Stimulated activated CD4-positive, alpha-beta T cell treated with anti-CD3 and anti-CD28 coated beads, TNF-alpha, amount 100 ng/mL, for 48 hours (primary cell): ENCODE measurements at places on chromosomes 7 and 10.

- no peak for DNase-seq
Observed at GRCh38 chr7:157825325-157825724, 488.5 kb downstream of the DNAJB6 start.

DNA sequence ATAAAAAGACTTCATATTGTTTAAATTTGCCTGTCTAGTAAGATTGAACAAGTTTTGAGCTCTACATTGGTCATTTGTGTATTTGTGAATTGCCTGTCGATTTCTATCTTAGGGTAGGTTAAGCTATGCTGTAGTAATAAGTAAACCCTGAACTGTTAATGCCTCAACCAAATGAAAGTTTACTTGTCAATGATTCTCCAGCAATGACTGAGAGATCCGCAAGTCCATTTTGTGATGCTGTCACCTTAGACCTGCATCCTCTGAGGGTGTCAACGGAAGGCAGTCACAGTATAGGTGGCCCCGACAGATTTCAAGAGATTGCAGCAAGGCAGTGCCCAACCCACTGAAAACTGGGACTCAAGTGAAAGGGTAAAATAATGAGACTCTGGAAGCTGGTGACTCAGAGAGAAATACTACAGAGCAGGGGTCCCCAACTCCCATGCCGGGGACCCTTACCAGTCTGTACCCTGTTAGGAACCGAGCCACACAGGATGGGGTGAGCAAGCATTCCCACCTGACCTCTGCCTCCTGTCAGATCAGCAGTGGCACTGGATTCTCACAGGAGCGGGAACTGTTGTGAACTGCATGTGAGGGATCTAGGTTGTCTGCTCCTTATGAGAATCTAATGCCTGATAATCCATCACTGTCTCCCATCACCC, 10.8 kb upstream of the PHYH start:
- no peak for DNase-seq

GRCh38 chr7:84294847-84295455, 100.4 kb upstream of the SEMA3A start:
- DNase-seq, result no peak

DNA sequence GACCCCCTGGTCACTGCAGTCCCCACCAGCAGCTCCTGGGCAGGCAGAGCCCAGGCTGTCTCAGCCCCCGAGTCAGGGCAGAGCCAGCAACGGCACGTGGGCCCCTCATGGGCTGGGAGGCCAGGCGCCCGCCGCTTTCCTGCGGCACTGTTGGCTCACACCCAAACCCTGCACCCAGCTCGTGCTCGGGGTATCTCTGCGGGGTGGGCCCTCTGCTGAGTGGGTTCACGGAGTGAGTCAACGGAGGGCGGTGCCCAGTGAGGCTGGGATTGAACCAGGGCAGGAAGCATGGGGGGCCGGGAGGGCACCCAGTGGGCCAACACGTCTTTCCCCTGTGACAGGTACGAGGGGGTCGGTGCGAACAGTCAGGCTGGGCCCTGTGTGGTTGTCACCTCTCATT, 28.9 kb downstream of the ADAP1 start:
- DNase-seq, result no peak

DNA sequence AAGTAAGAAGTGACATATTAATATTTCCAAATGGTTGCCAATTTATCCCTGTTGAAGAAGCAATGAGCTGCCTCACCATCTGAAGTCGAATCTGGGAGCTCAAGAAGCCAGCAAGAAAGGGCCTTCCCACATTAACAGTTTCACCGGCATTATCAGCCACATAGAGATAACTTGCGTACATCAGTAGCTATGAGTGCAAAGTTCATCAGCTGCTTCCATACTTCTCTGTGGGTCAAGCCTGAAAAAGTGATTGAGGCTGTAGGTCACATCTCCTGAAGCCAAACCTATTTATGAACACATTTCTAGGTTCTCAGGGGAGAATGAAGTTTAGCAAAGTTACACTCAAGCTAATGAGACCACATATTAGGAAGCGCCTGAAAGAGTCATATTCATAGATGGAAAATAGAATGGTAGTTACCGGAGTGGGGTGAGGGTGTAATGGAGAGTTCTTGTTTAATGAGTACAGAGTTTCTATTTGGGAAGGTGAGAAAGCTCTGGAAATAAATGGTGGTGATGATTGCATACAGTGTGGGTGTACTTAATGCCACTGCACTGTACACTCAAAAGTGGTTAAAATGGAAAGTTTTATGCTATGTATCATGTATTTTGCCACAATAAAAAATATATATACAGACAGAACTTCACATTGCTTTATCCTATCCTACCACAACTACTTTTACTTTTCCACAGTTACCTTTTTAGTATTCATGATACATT, 189.3 kb upstream of the SP4 start:
- DNase-seq, result no peak

- no peak for DNase-seq
Observed at GRCh38 chr10:123323884-123324283, 169.7 kb downstream of the BUB3 start.

DNA sequence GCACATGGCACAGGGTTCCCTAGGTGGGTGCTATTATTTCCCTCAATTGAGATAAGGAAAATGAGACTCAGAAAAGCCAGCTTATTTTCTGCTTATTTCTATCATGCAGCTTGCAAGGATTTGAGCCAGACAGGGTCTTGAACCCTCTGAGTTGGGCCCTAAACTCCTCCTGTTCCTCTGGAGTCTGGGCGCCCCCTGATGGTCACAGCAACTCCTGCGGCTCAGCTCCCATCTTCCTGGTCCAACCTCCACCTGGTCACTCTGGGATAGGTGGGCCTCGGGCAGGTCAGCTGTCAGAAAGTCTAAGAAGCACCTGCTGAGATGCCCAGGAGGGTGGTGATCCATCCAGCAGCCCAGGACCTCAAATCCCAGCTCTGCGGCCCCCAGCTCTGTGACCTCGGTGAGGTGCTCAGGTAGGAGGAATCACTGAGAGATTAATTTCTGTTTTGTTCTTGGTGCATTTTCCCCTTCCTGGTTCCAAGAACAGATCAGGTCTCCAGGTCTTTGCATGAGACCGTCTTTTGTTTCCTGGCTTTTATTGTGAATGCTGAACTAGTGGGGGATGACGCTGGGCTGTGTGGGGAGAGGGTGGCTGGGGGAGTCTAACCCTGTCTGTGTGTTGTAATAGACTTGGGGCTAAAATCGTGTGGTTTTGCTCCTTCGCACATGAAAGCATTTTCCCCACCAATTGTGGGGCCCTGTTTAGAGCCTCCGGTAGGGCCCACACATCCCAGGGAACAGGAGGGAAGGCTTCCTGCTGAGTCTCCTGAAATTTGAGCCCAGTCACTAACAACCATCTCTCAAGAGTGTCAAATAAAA, 32.8 kb downstream of the TMEM130 start:
- DNase-seq, result peak; percentile 8

DNA sequence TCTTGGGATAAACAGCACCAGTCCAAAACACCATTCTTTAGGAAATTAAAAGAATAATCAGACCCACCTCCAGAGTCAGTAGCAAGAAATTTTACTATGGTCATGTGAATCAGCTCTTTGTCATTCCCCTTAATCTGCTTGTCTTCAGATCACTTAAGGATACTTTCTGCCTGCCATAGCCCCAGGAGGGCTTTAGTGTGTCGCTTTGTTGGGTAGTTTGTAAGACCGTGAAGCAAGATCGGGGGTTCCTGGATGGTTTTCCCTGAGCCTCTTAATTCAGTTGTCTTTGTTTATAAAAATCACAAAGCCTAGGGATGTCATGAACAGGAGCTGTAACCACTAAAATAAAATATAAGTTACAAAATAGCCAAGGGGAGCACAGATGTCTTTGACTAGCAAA, 223.6 kb downstream of the RELN start:
- no peak for DNase-seq

GRCh38 chr10:89470628-89471027, 56.3 kb downstream of the IFIT5 start:
- no peak for DNase-seq

- no peak for DNase-seq
Observed at GRCh38 chr7:73856941-73857340, 4.0 kb upstream of the TMEM270 start.

DNA sequence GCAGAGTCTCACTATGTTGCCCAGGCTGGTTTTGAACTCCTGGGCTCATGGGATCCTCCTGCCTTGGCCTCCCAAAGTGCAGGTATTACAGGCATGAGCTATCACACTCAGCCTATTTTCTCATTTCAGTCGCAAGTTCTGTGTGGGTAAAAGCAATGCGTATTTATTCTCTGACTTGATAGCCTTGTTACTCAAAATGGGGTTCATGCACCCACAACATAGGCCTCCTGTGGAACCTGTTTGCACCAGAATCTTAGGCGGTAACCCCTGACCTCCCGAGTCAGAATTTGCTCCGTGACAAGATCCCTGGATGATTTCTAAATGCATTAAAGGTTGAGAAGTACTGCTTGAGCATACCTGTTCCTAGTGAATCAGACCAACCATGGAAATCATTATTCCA, 7.3 kb downstream of the IL2RA start:
- DNase-seq, result no peak

DNA sequence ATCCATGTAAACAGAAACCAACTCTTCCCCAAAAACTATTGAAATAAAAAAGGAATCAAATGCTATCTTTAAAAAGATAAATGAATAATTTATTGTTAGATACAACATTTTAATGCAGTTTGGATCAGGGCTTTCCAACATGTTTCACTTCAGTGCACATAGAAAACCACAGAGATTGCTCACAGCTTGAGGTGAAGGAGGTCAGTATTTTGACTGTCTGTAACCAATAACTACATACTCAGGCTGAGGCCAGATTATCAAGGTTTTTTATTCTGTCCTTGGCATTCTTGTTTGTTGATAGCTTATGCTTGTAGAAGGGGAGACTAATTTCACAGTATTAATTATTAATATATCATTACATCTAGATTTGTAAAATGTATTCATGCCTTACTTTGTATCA, 195.5 kb downstream of the PRKG1 start:
- DNase-seq, result no peak

GRCh38 chr10:133079836-133080682, 7.7 kb upstream of the ADGRA1 start:
- DNase-seq, result no peak

GRCh38 chr10:20289070-20289828, 473.0 kb downstream of the PLXDC2 start:
- no peak for DNase-seq

DNA sequence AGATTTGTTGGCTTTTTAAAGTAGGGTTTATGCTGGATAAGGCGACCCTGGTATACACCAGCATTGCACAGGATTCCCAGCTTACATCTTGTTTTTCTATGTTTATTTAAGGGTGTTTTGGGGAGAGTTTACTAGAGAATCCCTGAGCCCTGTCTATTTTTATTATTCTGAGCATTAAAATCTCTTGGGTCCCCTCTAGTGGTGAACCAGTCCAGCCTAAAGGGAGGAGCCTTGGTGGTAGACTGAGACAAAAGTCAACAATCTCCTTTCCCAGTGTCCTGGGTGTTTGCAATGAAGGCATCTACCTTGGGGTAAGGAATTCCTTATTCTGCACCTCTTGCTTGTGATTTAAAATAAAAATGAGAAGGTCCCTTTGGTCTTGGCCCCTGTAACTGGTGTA, 38.2 kb downstream of the ANTXRL start:
- DNase-seq, result no peak

DNA sequence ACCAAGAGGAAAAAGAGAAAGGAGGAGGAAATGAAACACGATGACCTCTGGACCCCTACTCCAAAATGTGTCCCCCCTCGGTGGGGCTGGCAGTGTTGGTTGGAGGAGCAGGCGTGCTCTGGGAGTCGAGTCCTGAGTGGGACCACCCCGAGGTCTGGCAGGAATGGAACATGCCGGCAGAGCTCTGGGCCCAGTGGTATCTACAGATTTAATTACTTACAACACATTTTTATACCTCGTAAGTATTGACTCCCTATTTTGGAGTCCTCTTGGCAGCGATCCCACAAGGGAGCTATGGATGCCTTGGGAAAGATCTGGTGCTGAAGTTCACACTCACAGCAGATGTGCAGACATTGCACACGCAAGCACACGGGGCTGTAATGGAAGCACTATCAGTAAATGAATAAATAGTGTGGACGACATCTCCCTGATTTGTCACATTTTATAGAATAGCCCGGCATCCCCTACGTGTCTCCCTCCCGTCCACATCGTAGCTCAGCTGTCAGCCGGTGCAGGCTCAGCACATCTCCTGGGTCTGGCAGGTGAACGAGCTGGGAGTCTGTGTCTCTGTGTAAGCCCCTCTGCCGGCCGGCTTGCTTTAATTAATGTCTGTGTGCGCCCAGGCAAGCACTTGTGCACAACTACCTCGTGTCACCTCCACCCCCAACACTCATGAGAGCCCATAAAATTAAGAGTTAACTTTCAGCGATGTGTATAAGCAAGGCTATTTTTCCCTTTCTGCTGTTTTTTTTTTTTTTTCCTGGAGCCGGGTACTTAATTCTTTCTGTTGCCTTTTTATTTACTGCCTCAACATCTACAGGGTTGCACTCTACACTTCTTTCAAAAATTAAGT, 603.2 kb downstream of the LRMDA start:
- DNase-seq, result no peak

- no peak for DNase-seq
Observed at GRCh38 chr7:33093266-33093665, 15.9 kb downstream of the RP9 start.

GRCh38 chr10:18196806-18197550, 56.8 kb downstream of the CACNB2 start:
- DNase-seq, result no peak

DNA sequence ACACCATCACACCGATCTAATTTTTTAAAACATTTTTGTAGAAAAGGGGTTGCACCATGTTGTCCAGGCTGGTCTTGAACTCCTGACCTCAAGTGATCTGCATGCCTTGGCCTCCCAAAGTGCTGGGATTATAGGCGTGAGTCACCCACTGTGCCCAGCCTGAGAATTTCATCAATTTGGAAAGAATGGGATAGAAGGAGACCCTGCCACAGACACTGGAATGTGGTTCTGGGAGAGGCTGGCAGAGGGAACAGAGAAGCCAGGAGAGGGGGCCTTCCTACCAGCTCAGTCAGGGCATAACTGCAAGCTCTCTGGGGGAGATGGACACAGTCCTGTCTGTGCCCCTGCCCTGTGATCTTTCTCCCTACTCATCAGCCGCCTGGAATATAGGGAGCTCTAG, 42.1 kb upstream of the MKRN1 start:
- no peak for DNase-seq

GRCh38 chr7:11923376-11923930, 91.5 kb upstream of the THSD7A start:
- DNase-seq, result no peak
